ENCODE measurements at places on chromosomes 7 and 10. TPM values are rescaled to one million over a fixed set of nuclear protein-coding genes. Genes with fewer than 3 reads are reported as not detected.

PLEKHS1 gene
- 40.5 TPM for polyA plus RNA-seq

SKIDA1 gene
- polyA plus RNA-seq: not detected

GJC3 gene
- 0.33 TPM for polyA plus RNA-seq

ZNF117 gene
- 19.7 TPM for polyA plus RNA-seq

TFR2 gene
- 1.3 TPM for polyA plus RNA-seq

Data from small intestine (tissue), 16 donors.